CD4-positive, alpha-beta T cell treated with Interleukin-4 for 4 hours (primary cell): ENCODE measurements at places on chromosomes 3 and 15.

GRCh38 chr3:38611866-38612265, 37.6 kb downstream of the SCN5A start:
- no peak for DNase-seq

DNA sequence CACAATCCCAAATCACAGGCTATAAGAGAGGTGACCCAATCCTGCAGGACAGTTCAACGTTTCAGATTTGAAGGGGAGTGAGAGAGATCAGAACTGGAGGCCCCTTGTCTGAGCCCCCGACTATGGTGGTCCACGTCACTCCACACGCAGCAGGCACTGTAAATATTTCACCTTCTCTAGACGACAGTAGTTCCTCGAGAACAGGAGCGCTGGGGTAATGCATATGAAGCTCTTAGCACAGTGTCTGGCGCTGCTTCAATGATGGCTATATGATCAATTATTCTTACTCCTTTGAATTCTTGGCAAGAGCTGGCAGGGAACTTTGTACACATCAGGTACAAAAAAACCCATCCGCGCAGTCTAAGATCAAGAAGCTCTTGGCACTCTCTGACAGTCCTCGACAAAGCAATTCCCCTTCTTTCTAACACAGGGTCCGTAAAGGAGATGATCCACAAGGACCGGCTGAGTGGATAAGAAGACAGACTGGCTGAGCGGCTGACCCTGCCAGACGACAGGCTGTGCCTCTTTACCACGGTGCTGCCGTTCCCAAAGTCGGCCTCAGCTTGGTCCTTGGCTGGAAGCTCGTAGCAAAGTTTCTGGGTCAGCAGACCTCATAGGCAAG, 522 bp upstream of the NRROS start:
- no peak for DNase-seq

GRCh38 chr15:98202256-98202655, 241.8 kb downstream of the ARRDC4 start:
- no peak for DNase-seq

- no peak for DNase-seq
Observed at GRCh38 chr15:57438166-57438565, 61.9 kb downstream of the CGNL1 start.

DNA sequence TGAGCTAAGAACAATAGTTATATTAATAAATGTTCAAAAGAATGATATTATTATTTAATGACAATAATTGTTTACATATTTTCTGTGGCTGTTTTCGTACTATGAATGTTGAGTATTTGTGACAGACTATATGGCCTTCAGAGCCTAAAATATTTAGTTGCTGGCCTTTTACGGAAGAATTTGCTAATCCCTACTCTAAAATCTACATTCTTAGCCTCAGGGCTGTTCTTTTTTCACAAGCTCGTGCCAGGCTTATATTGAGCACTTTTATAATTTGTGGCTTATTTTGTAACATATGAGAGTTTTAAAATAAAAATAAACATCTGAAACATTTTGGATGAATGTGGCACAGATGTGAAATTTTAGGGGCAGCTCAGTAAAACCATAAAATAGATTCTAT, 79.9 kb downstream of the KCNH8 start:
- DNase-seq: no peak
